ENCODE measurements at places on chromosomes 2 and 18. TPM values are rescaled to one million over a fixed set of nuclear protein-coding genes. Genes with fewer than 3 reads are reported as not detected.

Gene OLA1
- 127 TPM for total RNA-seq

Gene PTCD3
- 196 TPM for total RNA-seq

Gene HOXD9
- total RNA-seq, result 0.17 TPM

Gene GPR35
- total RNA-seq, result 0.99 TPM

Gene KIAA2012
- total RNA-seq, result 0.17 TPM

Gene ERMN
- total RNA-seq, result not detected

Gene OSR1
- total RNA-seq, result 19.5 TPM

Gene PLEK
- not detected for total RNA-seq

Gene RAB17
- total RNA-seq, result 0.83 TPM

Gene PRKAG3
- total RNA-seq, result 0.50 TPM

Data from smooth muscle cell of trachea (primary cell).